ENCODE measurements at places on chromosomes 1 and 21. TPM values are rescaled to one million over a fixed set of nuclear protein-coding genes. Genes with fewer than 3 reads are reported as not detected.

DNA sequence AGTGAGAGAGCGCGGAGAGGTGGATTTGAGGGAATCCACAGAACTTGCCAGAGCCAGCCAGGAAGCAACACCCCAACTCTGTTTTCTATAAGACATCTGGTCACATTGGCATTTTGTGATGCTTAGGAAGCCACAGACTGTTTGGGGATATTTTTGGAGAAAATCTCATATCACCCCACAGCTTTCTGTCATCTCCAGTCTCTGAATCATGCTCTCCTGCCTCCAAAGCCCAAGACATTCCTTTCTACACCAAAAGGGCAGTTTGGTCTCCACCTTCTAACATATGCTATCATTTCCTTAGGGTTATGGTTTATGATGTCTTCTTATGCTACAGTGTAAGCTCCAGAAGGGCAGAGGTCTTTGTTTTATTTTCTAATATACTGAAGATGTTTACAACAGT lies 14.4 kb upstream of the BCL10 start:
- no peak for DNase-seq

- DNase-seq: no peak
These were observed 53.3 kb downstream of the CD247 start for GRCh38 chr1:167465018-167465417.

GRCh38 chr1:203133970-203134725 lies 6.6 kb downstream of the ADORA1 start:
- DNase-seq: no peak

DNA sequence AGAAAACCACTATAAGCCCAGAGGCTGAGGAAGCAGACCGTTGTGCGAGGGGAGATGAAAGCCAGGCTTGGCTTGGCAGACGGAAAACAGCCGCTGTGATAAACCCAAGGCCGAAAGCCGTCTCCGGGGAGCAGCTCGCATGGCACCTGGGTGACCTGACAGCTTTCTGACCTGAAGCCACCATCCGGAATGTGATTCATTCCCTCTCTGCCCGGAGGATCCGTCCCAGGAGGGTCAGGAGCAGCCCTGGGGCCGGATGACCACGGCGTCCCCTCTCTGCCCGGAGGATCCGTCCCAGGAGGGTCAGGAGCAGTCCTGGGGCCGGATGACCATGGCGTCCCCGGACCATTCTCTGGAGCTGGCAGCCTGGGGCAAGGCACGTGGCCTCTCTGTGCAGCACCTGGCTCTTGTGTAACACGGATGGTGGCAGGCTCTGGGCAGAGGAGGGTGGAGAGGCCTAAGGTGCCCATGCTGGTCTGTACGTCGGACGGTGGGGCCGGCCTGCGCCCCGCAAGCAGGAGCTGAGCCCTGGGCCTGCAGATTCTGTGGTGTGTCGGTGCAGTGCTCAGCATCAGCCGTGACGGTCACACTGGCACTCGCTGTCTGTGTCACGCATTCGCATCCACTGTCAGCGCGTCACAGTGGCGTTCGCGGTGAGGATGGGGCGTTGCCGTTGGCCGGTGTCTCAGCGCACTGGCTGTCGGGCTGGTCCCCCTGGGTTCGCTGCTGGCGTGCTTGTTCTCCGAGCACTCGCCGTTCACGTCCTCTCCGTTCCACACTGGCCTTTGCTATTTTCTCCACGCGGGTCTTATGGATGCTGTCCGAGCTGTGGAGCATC lies 50.3 kb downstream of the SLX9 start:
- no peak for DNase-seq

GRCh38 chr1:230407351-230407750 lies 18.8 kb downstream of the PGBD5 start:
- DNase-seq: no peak

DNA sequence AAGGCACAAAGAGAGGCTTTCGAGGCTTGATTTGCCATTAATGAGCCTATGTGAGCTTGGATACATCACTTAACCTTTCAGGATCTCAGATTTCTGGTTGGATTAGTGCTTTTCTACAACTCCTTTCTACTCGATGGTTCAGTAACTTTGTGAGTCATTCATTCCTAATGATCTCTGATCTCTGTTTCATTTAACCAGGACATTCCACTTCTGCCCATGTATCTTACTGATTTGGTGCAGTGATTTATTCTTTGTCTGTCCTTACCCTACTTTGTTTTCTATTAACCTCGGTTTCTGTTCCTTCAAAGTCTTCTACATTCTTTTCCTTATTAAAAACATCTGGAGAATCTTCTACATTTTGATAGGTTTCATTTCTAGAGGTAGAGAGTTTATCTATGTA lies 94.6 kb upstream of the ZBTB18 start:
- DNase-seq: no peak

GRCh38 chr21:34640858-34641257 lies 25.9 kb upstream of the RCAN1 start:
- peak; percentile 88 for DNase-seq

DNA sequence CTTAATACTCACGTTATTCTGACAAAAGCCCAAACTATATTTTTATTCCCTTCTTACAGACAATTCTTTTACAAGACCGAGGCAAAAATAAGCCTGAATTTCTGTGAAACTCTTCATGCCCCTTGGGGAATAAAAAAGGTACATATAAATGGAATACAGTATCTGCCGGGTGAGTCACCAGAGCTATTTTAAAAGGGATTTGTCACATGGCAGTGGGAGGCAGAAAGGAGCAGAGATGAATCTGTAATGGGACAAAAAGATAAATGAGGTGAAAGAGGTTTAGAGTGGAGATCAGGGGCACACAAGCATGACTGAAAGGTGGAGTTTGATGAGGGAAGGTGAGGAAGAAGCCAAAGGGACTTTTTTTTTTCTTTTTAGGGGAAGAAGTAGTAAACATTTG lies 8.8 kb downstream of the XCL1 start:
- no peak for DNase-seq

DNA sequence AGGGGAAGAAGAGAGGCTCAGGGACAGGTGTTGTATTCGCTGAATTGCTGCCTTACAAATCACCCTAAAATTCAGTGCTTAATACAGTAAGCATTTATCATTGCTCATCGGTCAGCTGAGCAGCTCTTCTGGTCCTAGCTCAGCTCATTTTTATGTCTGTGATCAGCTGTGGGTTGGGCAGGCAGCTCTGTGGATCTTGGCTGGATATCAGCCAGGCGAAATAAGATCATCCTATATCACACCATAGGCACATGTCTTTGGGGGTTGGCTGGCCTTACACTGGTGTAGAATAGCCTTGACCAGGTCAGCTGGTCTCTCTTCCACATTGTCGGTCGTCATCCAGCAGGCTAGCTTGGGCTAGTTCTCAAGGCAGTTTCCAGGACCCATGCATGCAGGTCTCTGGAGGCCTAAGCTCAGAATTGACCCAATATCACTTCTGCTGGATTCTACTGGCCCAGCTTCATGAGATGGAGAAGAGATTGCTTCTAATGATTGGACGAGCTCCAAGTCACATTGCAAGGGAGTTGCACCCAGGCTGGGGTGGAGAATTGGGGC lies 448.6 kb downstream of the KIF26B start:
- DNase-seq: no peak

- DNase-seq: peak; percentile 68
These were observed 44.9 kb upstream of the COL6A2 start for GRCh38 chr21:46052703-46053651.

GRCh38 chr21:45939521-45940045 lies 42.0 kb upstream of the COL6A1 start:
- no peak for DNase-seq

DNA sequence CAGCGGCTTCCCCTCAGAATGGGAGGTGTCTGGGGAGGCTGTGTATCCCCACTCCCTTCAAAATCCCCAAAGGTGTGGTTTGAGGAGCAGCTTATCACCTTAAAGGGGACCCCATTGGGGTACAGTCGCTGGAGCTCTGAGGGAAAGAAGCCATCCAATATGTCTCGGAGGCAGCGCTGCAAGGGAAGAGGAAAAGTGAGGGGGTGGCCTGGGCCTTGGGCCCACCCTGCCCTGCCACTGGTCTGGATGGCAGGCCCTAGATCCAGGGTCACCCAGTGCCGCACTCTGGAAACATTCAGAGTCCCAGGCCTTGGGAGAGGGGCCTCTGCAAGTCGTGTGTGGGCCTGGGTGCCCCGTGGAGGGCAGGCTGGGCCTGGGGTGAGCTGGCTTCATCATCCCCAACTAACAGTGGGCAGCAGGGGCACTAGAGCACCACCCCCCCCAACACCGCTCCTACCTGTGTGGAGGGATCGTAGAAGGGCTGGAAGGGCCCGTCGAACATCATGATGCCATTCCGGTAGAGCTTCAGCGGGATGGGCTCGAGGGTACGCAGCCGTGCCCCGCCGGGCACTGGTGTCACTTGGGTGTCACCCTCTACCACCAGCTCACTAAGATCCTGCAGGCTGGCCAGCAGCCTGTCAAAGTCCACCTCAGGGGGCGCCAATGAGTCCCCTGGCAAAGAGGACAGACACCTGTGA lies 5.6 kb downstream of the SH3BGRL3 start:
- DNase-seq: no peak

The FAM3B gene
- total RNA-seq: not detected

The FCRL5 gene
- total RNA-seq: not detected

The SLFNL1 gene
- total RNA-seq: 0.03 TPM

The IGSF21 gene
- total RNA-seq: not detected

The LRRC53 gene
- not detected for total RNA-seq

The PCAT6 gene
- not detected for total RNA-seq

The KCNJ9 gene
- not detected for total RNA-seq

The SHE gene
- total RNA-seq: not detected

The CYP2J2 gene
- not detected for total RNA-seq
